ENCODE measurements at places on chromosomes 16 and 17. TPM values are rescaled to one million over a fixed set of nuclear protein-coding genes. Genes with fewer than 3 reads are reported as not detected.
A peak's percentile ranks its signal among the peaks of the same experiment; 100 is the strongest.

GRCh38 chr17:10754861-10755591, 25.2 kb upstream of the TMEM220 start:
- DNase-seq = no peak

DNA sequence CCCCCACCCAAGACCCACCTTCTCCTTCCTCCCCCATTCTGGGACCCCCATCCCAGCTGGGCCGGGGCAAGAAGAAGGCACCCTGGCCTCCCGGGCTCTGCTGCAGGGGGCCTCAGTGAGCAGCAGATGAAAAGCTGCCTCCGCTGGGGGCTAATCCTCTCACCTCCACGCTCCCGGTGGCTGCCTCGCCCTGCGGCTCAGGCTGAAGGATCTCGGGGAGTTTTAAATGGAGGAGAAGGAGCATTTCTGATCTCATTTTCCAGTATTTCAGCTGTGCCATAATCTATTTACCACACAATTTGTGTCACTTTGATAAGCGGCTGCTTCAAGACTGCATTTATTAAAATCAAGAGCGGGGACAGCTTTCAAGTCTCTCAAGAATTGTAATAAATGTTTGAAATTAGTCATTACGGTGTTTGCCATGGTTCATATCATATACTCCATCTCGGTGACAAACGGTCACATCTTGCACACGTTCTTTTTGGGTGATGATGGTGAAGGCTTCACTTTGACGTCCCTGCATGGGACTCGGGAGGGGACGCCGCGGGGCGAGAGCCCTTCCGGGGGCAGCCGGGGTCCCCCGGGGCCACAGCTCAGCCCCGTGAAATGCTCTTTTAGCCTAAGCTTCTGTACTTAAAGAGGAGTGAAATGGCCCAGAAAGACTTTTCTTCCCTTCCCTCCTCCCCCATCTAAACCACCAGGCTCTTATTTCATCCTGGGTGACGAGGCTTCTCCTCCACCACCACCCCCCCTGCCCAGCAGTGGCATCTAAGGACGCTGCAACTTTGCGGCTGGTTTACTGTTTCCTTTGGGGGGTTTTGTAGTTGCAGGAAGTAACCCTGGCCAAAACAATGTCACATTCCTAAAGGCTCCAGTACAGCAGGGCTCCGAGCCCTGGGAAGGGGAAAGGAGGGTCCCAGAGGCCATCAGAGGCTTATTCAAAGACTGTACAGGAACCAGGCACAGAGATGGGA, 313.1 kb upstream of the TNRC6C start:
- DNase-seq = no peak

Gene GNG13
- 0.17 TPM for total RNA-seq

Gene CBFA2T3
- 0.64 TPM for total RNA-seq

DNA sequence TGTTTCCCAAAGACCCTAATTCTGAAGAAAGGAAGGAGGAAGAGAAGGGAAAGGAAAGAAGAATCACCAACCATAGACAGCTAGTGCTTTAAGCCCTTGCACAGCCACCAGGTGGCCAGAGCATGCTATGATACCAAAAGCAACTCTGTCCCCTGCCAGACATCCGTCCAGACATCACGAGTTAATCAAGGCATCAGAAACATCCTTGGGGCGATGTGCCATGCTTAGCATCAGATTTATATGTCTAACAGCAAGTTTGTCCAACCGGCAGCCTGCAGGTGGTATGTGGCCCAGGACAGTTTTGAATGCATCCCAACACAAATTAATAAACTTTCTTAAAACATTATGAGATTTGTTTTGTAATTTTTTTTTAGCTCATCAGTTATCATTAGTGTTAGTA, 2.9 kb upstream of the CRYBA1 start:
- DNase-seq = no peak

DNA sequence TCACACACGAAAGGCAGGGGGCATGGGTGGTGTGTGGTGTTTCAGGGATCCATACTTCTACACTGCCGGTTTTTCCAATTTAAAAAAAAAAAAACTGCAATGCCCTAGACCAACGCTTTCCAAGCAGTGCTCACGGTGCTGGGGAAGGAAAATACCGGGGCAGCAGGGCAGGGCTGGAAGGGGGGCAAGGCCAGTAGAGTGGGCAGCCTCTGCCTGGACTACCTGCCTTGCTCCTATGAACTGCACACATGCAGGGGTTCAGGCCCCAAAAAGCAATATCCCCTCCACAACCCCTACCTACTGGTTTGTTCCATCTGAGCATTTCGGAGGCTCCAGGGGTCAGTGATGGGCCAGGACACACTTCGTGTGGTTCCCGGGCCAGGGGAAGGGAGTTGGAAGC, 29.4 kb downstream of the RPH3AL start:
- no peak for DNase-seq

- DNase-seq = peak; percentile 63
Observed at GRCh38 chr17:31391496-31391949, at the start of gene RAB11FIP4. RAB11FIP4 (plus strand) TSS chr17:31391675; CDS start chr17:31391853, 178 bp downstream.

Gene SCGB1C2
- total RNA-seq = not detected

GRCh38 chr17:35918665-35919064, 11.9 kb downstream of the RDM1 start:
- no peak for DNase-seq

Gene HOXB8
- 0.10 TPM for total RNA-seq

GRCh38 chr16:69741519-69741918, 13.2 kb downstream of the NOB1 start:
- no peak for DNase-seq

Gene HSD17B1
- 4.4 TPM for total RNA-seq

- DNase-seq = no peak
Observed at GRCh38 chr16:1900452-1900774, 17.8 kb downstream of the HS3ST6 start.

Gene GNAO1
- total RNA-seq = not detected

DNA sequence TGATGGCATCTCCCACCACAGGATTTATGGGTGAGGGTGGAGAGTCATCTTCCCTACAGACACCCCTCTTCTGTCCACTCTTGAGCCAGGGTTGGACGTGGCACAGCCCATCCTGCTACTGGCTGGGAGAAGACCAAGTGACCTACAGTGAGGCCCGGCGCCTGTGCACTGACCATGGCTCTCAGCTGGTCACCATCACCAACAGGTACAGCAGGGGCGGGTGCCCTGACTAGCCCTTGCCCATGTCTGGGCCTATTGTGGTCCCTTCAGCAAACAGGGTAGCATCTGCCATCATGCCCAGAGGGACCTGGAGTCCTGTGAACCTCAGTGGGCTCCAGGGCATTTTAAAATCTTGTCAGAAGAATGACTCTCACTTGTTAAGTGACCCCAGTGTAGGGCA, 48.2 kb downstream of the MRC2 start:
- DNase-seq = no peak

- DNase-seq = peak; percentile 38
Observed at GRCh38 chr17:76446449-76447231, 6.3 kb downstream of the UBE2O start.

Gene ZG16
- total RNA-seq = not detected

Gene NPIPB8
- total RNA-seq = not detected

GRCh38 chr16:52557236-52557635, 10.3 kb upstream of the TOX3 start:
- DNase-seq = no peak

Gene WNT9B
- not detected for total RNA-seq

DNA sequence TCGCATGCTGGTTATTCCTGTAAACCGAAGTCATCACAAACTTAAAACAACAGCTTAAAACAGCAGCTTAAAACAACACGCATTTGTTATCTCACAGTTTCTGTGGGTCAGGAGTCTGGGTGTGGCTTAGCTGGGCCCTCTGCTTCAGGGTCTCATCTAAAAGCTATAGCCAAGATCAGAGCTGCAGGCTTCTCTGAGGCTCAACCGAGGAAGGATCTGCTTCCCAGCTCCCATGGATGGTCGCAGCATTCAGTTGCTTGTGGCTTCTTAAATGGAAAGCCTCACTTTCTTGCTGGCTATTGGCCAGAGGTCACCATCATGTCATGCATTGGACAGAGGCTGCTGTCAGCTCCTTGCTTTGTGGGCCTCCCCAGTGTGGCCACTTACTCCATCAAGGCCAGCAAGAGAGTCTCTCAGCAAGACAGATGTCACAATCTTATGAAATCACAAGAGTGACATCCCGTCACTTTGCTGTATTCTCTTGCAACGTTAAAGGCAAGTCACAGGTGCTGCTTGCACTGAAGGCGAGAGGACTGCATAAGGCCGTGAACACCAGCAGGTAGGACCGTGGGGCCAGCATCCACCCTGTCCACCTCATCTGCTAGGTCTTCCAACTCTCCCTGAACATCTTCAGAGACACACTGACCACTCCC, 117.9 kb upstream of the TNRC6C start:
- DNase-seq = no peak

Gene BICDL2
- total RNA-seq = 1.1 TPM

Gene PIPOX
- 4.7 TPM for total RNA-seq

- DNase-seq = peak; percentile 58
Observed at GRCh38 chr17:68491381-68492231, 20.6 kb upstream of the PRKAR1A start.

DNA sequence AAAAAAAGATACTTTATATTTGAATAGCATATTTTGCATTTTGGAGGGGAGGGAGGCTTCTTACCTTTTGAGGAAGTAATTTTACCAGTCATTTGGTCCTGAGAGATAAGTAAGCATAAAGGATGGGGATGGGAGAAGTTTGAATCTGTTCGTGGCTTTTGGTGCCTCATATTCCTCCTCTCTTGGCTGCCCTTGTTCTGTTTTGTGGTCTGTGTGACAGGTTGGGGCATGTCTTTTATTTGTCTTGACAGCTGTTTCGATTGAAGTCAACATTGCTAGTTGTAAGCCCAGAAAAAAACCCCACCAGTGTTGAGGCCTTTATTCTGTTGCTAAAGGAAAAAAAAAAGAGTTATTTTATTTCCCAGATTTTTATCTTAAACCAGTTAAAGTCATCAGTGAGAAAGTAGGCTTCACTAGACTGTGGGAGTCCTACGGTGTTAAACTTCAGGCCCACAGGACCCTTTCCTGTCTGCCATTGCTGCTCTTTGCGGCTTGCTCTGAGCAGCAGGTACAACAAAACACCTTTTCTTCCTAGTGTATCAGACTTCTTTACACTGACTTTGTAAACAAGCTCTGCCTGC, 11.4 kb downstream of the SLC7A6 start:
- DNase-seq = no peak

Gene TNK1
- total RNA-seq = not detected

Gene KRT24
- not detected for total RNA-seq

- DNase-seq = peak; percentile 76
Observed at GRCh38 chr17:1487939-1488825, 4.3 kb downstream of the MYO1C start.

- no peak for DNase-seq
Observed at GRCh38 chr16:10526962-10527361, 53.4 kb downstream of the EMP2 start.

Gene TBC1D16
- total RNA-seq = 9.6 TPM

DNA sequence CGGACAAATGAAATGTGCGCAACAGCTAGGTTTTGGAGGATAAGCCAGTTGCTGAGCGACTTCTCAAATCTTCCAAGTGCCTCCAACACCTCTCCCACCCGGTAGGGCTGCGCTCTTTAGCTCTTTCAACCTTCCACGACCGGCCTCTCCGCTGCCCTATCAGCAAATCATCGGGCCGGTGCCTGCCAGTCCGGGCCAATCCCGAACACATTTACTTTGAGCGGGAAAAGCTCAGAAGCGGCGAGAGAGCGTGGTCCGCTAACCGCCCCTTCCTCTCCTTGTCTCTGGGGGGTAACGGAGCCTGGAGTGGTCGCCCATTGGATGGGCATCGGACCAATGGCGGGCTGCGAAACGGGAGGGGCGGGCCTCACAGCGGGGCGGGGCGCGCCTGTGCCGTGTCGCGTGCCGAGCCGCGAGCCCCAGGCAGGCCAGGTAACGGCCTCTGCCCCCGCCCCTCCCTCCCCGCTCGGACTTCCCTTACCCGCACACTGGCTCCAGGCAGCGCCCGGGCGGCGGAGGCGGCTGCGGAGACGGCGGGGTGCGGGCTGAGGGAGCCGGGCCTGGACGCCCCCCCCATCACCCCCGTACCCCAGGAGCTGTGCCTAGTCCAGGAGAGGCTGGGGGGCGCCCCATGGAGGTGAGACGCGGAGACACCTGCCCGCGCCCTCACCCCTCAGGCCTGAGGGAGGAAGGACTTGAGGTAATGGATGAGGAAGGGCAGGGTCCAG, at the start of gene MEIOC:
Gene MEIOC (plus strand): TSS at position 486 of the 728 bp plus-strand sequence. CDS start 146 bp downstream, at position 632.
- DNase-seq = no peak

DNA sequence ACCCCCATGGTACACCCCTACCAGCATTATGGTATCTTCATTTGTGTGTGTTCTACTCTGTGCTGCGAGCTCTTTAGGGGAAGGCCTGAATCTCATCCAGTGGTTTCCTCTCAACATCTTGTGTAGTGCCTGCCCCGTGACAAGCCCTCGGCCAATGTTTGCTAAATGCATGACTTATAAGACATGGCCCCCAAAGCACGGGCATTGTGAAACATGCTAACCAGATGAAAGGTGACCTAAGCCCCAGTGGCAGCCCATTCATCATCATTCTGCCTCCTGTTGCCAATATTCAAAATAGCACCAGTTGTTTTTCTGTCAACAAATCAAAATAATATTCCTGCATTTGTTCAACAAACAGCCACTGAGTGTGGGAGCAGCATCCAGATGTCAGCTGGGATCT, 108.8 kb upstream of the HSBP1 start:
- no peak for DNase-seq

DNA sequence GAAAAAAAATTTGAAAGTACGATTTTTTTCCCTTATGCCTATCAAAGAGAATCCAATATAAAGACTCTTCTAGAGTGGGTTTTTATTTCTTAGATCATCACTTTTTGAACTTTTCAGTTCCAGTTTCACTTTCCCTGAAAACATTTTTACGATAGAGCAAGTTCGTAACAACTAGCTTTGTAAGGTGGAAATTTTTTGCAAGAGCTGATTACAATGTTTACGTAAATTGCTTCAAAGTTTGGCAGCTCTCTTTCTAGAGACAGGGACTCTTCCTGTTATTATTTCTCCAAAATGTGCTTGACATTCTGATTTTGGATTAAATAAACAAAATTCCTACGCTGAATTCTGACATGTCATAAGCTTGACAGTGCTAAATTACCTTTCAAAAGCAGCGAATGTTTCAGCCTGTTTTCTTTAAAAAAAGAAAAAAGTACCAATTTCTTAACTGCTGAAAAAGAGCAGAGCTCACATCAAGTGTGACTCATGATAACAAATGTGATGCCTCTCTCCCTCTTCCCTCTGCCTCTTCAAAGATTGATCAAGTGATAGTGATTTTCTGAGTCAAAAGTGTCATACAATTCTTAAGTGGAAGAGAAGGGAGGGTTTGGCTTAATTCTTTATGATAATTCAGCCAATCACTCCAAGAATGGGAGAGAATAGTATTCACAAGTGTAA, 175.2 kb downstream of the KCNJ2 start:
- no peak for DNase-seq

DNA sequence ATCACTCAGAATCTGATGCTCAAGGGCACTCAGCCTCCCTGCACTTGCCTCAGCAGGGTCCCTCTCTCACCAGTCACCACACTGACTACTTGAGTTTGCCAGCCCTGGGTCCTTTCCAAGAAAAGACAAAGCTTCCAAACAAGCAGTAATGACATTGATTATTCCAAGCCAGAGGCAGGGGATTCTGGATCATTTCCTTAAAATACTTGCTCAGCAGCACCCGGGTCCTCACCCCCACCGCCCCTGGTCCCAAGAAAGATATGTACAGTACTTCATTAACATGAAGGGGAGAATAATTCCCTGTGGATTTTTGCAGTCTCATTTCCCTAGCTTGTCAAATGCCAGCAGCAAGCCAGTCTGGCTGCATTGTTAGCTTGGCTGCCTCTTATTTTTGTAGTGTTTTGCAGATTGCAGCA, 83.2 kb upstream of the GNAO1 start:
- DNase-seq = peak; percentile 73

Gene WSCD1
- 0.06 TPM for total RNA-seq

GRCh38 chr16:12204601-12205000, 228.1 kb downstream of the SNX29 start:
- no peak for DNase-seq

Data from G401 (cell line).